Stimulated activated CD8-positive, alpha-beta memory T cell treated with anti-CD3 and anti-CD28 coated beads, Interleukin-7, amount 100 ng/mL, for 24 hours (primary cell): ENCODE measurements at places on chromosomes 13 and 19.

DNA sequence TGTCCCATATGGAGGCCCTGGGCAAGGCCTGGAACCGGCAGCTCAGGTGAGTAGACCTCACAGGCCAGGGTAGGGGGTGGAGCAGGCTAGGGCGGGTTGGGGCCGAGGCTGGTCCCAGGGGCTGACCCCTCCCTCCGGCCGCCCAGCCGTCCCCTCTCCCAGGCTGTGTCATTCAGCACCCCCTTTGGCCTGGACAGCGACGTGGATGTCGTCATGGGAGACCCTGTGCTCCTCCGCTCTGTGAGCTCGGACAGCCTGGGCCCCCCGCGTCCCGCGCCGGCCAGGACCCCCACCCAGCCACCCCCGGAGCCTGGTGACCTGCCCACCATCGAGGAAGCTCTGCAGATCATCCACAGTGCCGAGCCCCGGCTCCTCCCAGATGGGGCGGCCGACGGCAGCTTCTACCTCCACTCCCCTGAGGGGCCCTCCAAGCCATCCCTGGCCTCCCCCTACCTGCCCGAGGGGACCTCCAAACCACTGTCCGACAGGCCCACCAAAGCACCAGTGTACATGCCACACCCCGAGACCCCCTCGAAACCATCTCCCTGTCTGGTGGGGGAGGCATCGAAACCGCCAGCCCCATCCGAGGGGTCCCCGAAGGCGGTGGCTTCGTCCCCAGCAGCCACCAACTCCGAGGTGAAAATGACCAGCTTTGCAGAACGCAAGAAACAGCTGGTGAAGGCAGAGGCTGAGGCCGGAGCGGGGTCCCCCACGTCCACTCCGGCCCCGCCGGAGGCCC is 16.0 kb downstream of the CAMSAP3 start:
- DNase-seq = no peak

DNA sequence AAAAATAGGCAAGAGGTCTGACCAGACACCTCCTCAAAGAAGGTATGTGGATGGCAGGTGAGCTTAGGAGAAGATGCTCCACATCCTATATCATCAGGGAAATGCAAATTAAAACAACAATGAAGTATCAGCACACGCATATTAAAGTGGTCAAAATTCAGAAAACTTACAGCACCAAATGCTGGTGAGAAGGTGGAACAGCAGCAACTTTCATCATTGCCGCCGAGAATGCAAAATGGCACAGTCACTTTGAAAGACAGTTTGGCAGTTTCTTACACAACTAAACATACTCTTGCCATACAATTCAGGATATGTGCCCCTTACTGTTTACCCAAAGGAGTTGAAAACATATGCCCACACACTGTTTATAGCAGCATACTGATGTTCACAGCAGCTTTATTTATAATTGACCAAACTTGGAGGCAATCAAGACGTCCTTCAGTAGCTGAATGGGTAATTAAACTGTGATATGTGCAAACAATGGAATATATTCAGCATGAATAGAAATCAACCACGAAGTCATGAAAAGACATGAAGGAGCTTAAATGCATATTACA is 22.5 kb downstream of the OR10H4 start:
- DNase-seq = no peak

DNA sequence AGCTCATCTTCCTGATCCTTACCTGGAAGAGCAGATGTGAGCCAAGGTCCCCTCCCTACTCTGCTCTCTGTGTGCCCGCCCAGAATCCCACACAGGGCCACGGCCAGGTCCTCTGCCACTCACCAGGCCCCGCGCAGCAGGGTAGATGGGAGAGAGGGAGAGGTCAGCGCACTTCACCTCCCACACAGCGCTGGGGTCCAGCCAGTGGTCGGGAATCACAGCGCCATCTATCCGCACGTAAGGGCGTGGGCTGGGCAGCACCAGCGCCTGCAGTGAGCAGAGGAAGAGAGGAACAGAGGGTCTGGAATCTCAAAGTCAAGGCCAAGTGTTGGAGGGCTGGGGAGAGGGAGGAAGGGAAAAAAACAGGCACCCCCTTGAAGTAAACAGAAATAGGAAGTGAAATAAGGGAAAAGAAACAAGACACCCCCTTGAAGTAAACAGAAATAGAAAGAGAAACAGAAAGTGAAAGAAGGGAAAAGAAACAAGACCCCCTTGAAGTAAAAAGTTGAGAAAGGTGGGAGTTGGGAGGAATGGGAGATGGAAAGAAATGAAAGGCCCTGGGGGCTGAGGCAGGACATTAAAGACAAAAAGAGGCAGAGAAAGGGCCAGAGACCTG is 7.0 kb upstream of the PLA2G4C start:
- DNase-seq = no peak

DNA sequence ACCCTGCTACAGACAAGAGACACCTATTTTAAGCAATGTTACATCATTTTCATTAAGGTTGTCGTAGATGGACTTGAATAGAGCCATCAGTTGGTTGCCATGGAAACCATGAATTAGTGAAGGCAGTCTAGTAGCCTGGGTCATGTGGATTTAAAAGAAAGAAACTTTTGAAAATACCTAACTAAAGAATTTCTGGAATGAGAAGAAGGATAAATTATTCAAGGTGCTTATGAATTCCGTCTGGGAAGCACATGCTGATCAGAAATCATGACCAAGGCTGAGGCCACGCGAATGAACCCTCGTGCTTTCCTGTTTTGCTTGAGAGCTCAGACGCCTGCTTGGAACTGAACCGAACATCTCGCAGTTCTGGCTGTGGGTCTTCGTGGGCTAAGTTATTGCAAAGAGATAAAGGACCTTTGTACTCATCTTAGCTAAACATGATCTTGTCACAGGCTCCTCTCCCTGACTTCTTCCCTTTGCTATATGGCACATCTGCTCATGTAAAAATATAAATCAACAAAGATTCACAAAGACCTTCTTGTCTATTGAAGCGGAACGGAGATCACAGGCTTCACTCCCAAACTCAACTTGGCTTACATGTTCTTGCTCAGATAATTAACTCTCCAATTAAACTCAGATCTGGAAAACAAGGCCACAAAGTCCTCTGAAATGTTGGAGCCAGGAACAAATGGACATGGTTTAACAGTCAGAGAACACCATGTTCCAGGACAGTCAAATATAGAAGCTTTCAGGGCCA is 140.2 kb downstream of the NUFIP1 start:
- no peak for DNase-seq

DNA sequence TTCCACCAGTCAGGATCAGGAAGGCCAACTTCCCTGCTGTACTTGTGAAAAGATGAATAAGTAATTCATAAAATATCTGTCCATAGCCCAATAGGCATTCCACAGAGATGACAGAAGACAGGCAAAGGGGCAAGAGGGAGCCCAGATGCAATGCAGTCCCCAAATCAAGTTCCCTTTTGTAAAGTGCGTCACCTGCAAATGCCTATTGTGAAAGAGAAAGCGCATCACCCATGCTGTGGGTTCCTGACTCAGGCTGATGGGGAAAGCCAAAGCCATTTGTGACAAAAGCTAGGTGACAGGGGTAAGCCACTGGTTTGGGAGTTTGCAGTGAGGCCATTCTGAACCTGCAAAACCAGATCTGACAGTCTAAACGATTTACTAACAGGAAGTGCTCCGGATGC is 157.5 kb upstream of the ZNF536 start:
- no peak for DNase-seq

DNA sequence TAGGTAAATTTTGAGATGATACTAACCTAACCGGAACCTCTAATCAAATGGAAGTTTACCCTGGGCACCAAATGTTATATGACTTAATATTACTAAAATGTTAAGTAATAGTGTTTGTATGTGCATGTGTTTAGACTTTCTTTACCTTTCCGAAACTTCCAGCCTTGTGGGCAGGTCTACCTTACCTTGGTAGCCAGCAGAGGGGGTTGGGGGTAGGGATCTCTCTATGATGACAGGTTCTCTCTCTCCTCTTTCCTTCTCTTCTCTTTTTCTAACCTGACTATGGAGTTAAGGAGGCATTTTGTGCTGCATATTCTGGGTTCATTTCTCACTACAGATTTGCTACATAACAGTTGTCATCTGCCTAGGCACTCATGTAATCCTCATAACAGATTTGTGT is 6.8 kb upstream of the FRY start:
- DNase-seq = no peak

DNA sequence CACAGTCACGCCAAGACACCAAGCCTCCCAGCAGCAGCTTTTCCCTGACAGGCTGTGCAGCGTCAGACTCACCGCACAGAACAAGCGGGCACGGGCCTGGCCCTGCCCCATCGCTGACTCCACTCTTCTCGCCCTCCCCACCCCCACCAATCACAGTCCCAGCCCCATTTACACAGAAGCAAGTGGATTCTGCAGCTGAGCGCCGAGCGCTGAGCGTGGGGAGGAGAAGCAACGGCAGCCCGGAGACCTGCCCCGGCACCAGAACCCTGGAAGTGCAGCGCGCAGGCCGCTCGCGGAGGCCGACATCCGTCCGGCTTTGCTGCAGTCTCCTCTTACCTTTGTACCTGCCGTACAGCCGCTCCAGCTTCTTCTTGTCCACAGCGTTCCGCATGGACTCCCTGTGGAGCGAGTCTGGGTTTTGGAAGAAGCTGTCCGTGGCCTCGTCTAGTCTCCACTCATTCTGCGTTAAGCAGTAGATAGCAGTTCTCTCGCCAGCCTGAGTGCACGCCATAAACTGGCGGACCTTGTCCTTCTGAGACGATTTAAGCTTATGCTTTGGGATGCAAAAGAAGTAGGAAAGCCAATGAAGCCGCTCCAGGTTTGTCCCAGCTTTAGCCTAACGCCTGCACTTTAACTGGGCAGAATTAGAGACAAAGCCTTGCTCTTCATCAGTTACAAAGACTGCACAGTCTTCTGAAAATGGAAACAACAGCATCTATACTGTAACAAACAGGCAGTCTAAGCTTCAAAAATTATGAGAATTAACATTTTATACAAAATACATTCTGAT is 6.8 kb downstream of the DCUN1D2 start:
- no peak for DNase-seq

DNA sequence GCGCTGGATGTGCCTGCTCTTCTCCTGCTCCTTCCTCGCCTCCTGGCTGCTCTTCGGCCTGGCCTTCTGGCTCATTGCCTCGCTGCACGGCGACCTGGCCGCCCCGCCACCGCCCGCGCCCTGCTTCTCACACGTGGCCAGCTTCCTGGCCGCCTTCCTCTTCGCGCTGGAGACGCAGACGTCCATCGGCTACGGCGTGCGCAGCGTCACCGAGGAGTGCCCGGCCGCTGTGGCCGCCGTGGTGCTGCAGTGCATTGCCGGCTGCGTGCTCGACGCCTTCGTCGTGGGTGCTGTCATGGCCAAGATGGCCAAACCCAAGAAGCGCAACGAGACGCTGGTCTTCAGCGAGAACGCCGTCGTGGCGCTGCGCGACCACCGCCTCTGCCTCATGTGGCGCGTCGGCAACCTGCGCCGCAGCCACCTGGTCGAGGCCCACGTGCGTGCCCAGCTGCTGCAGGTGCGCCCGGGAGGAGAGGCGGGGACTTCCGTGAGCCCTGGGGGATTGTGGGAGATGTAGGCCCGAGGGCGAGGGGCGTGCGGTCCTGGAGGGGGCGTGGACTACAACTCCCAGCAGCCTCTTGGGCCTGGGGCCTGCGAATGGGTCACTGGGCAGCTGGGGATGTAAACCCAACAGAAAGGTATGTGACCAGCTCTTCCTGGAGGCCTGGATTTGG is 6.7 kb downstream of the KCNJ14 start:
- no peak for DNase-seq

DNA sequence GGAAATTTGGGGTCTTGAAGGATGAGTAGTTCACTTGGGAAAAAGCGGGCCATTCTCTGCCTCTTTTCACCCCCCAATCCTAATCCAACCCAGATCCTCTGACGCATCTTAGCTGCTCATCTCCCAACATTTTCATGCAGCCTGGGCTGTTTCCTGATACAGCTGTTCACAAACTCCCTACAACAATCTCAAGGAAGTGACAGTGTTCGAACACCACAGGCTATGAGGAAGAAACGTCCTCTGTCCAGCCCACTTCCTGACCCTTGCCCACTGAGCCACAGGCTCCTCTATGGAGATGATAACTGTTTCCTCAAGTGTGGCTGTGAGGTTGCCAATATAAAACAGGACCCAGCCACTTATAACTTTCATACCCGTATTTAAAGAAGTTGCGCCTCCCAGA is 16.2 kb downstream of the LMTK3 start:
- DNase-seq = no peak

GRCh38 chr13:59144700-59145099 is 1019.0 kb downstream of the DIAPH3 start:
- no peak for DNase-seq

DNA sequence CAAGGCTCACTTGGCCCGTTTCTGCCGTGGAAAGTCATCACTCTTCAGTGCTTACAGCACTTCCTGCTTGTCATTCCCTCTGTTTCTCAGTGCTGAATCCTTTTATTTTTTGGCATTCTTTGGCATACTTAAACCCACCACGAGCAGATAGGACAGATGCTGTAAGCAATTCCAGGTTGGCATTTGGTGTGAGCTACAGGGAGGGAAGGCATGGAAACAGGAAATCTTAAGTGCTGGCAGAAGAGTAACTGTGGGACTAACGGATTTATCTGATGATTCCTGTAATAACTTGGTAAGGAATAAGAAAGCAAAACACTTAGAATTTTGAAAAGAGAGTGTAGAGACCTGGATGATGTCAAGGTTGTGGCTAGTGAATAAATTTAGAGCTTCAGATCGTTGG is 273.4 kb downstream of the GPC6 start:
- DNase-seq = no peak

DNA sequence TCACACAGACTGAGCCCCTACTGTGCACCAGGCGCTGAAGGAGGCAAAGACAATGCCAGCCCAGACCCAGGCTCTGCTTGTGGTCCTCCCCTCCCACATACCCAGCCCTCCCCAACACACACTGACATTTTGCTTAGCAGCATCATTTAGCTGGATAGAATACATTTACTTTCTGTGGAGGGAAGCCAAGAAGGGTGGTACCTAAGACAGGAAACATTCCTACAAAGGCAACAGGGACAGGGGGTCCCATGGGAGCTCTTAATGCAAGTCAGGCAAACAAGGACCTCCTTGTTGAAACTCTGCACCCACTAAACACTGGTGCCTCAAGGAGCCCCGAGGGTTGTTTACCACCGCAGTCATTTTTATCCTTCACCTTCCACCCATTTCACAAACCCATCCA is 77.0 kb upstream of the ZNF507 start:
- no peak for DNase-seq

DNA sequence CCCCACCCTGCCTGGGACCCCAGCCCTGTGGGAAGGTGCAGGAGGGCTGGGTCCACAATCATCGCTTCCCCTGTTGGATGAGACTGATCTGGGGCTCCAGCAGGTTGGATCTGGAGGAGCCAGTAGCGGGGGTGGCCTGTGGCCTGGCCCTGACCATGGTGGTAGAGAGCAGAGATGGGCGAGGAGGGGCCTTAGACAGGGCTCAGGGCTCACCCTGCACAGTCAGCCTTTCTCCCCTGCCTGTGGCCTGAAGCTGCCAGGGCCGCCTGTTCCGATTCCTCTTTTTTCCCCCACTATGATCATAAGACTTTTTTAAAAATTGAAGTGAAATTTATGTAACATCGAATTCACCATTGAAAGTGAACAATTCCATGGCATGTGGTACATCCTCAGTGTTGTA is 18.2 kb downstream of the SIN3B start:
- no peak for DNase-seq

DNA sequence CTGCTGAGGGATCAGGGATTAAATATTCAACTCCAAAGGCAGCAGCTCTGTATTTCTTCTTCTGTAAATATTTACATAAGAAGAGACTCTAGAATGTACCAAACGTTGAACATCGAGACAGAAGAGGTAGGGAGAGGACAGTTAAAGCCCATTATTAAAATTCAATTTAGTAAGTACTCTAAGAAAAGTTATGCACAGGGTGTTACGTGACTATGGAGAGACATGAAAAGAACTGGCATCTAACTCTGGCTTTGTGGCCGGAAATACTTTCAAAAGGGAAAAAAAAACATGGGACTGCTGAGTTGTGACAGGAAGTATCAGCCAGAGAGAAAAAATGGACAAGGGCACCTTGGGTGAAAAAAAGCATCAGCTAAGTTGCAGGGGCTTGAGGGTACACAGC is 36.7 kb downstream of the LNX2 start:
- no peak for DNase-seq
